ENCODE measurements at places on chromosomes 11 and 22.

DNA sequence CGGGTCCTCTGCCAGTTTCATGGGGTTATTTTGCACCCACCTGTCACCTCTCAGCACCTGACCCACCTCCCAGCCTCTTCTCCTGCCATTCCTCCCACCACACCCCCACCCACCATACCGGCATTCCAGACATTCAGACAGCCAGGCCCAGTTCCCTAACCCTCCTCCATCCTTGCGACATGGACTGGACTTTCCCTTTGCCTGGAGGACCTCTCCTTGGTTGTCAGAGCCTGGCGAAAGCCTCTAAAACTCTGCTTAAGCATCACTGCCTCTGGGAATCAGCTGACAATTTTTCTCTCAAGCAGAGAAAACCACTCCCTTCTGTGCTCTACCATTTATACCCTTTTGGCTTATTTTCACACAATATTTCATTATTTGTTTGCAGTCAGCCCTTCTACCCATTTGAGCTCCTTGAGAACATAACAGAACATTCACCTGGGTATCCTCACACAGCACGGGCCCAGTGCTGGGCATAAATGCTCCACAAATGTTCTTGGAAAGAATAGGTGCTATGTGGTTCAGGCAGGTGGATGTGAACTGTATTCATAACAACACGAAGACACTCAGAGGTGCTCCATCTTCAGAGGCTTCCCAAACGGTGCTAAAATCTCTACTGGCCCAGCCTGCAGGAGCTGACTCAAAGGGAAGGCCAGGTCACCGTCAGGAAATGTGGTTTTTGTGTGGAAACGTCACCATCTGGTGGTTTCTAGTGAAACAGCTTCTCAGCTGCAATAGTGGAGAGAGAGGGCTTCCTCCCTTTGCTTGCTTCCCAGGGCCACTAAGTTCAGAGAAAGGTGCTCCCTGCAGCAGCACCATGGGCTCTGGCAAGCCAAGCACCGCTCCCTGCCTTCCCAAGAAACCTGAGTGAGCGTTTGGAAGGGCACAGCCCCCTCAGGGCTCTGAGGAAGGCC is 10.4 kb downstream of the SPATA19 start:
- peak; percentile 75 for DNase-seq

GRCh38 chr11:76825726-76826396 is 34.9 kb upstream of the ACER3 start:
- DNase-seq = no peak

DNA sequence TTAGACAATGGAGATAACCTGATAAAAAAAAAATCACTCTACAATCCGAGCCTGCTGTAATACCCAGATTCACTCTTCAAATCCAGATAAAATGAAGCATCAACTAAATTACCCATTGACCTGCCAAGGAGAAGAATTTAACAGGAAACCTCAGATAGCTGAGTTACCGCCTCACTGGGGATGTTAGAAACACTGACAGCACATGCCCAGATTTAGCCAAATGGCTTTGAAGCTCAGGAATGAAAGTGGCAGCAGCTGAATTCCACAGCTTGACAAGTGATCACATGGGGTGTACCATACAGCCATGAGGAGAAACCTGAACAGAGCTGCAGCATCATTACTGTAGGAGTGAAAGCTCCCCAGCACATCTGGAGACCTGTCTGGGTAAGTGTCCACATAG is 807.6 kb downstream of the DLG2 start:
- DNase-seq = no peak

- DNase-seq = no peak
Observed at GRCh38 chr11:128525411-128526243, 61.7 kb downstream of the ETS1 start.

DNA sequence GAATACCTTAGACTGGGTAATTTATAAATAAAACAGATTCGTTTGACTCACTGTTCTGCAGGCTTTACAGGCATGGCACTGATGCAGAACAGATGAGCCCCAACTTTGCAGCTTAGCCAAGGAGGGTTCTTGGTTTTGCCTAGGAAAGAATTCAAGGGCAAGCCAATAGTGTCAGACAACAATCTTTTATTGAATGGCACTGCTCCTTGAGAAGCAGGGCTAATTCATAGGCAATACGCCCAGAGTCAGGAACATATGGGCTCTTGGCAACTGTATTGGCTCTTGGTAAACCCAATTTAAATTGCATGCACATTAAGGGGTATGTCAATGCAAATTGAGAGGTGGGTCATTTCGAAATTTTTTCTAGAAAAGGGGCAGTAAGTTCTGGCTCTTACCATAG is 87.9 kb downstream of the RAB38 start:
- DNase-seq = no peak

DNA sequence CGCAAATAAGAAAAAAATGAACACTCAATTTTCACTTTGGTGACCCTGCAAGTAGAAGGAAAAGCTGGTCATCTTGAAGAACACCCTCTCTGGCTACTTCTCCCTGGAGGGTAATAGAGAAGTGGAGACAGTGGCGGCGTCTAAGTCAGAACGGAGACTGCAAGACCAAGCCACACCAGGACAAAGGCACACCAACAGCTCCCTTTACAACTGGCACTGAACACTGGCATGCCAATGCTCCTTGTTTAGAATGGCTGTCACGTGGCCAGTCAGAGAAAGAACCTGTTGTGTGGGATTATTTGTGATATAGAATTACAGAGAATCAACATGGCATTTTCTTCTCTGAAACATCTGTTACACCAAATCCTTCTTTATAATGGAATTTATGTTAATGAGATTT is 61.3 kb upstream of the YPEL1 start:
- no peak for DNase-seq

DNA sequence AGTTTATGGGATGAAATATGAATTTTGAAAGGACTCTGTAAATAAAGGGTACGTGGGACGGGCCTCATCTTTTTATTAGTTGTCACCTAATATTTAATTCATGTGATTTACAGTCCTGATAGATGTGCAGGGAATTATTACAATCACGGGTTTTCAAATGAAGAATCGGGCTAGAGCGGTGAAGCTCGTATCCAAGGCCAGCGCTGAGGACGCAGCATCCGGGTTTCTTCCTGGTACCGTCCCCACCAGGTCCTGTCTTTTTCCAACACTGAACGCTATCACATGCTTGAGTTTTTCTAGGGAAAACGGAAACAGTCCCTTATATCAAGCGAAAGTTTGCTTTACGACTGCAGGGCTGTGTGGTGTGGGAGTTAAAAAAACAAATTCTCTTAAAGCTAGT is 787 bp downstream of the SMDT1 start:
- DNase-seq = no peak

- no peak for DNase-seq
Observed at GRCh38 chr11:78210000-78210608, 21.4 kb downstream of the USP35 start.

DNA sequence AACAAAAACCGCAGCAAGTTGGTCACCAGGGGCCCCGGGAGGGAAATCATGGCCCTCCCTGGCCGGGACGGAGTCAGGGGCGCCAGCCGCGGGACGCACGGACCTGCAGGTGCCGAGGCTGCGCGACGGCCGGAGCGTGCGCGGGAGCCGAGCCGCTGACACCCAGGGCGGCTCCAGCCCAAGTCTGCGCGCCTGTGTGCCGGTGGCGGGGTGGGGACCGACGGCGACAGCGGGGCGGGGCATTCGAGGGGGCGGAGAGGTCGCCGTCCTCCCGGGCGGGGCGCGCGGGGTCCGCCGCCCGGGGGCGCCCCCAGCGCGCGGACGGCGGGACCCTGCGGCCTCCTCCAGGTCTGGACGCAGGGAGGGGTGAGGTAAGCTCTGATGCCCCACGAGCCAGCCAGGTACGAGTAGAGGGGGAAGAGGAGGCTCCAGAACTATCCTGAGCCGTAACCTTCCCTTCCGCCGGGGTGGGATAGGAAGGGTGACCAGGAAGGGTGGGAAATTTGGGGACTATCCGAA is at the start of gene ESAM:
TSS of gene ESAM (minus strand) at position 186 of the 519 bp plus-strand sequence. CDS start at position 50, 136 bp downstream.
- DNase-seq = peak; percentile 93

GRCh38 chr22:29108137-29108536 is 35.3 kb downstream of the KREMEN1 start:
- DNase-seq = no peak

GRCh38 chr11:931385-931784 is 5.7 kb downstream of the AP2A2 start:
- DNase-seq = no peak

GRCh38 chr22:40027191-40028097 is 32.7 kb downstream of the FAM83F start:
- peak; percentile 11 for DNase-seq

- DNase-seq = no peak
Observed at GRCh38 chr11:44595006-44595405, 29.5 kb downstream of the CD82 start.

DNA sequence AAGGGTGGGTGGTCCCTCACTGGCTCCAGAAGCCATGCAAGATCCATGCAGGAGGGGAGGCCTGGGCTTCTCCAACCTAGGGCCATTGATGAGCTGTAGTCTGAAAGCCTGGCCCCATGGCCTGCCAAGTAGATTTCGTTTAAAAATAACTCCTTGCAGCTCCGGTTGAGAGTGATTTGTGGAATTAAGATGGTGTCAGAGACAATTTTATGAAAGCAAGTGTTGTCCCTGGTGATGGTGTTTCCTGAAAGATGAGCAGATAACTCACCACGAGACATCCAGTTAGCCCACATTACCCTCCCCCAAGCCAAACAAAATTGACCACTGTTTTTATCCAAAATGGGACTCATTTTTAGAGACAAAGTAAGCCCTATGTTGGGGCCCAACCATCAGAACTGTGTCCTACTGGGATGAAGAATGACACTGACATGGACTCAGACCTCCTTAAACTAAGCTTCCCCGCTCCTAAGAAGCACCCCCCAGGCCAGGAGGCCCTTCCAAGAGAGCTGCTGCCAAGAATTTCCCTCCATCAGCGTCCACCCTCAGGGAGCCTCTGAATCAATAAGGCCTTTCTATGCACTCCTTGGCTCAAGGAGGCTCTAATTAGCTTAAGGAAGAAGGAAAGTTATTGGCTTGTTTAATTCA is 174.2 kb upstream of the NCAM1 start:
- DNase-seq = no peak

GRCh38 chr11:121999651-122000050 is 116.4 kb downstream of the BLID start:
- no peak for DNase-seq

DNA sequence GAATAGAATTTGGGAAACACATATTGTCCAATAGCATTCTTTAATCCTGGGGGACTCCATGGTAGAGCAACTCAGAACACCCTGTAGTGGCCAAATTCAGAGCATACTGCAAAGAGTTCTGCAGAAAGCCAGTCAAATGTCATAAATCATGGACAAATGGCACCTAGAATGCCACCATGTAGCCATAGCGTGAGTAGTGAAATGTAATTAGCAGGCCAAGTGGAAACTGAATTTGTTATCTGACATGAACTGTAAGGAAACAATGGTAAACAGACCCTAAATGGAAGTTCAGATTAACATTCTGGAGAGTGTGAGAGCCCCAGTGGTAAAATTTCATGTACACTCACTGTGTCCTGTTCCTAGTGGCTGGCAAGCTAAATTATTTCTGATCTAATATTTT is 7.0 kb upstream of the PRSS23 start:
- DNase-seq = no peak

GRCh38 chr11:15864026-15864805 is 492.1 kb downstream of the SOX6 start:
- DNase-seq = no peak

GRCh38 chr11:68806931-68807844 is 34.5 kb downstream of the CPT1A start:
- DNase-seq = no peak

DNA sequence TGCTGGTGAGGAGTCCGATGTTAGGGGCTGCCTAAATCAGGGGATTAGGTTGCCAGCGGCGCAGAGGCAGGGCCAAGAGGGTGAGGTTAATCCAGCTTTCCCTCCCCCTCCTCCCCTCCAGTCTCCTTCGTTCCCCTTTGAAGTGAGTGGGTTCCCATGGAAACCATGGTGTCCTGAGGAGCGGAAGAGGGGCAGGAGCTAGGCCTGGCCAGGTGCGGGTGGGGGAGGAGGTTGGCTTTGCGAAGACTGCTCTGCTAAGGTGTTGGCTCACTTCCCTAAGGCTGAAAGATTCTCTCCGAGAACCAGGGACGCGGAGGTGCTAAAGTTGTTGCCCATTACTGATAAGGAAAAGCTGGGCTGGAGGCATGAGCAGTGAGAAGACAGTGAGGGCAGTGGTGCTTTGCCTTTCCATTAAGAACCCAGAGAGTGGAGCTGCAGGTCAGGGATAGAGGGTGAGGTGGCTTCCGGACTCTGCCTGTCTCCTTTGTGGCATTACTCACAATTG is 124.6 kb downstream of the FEZ1 start:
- DNase-seq = no peak

- DNase-seq = peak; percentile 54
Observed at GRCh38 chr11:111604392-111605009, 2.3 kb downstream of the SIK2 start.

- no peak for DNase-seq
Observed at GRCh38 chr11:863023-863909, 20.6 kb downstream of the TSPAN4 start.

GRCh38 chr11:117488996-117489952 is 161.6 kb downstream of the CEP164 start:
- DNase-seq = no peak

DNA sequence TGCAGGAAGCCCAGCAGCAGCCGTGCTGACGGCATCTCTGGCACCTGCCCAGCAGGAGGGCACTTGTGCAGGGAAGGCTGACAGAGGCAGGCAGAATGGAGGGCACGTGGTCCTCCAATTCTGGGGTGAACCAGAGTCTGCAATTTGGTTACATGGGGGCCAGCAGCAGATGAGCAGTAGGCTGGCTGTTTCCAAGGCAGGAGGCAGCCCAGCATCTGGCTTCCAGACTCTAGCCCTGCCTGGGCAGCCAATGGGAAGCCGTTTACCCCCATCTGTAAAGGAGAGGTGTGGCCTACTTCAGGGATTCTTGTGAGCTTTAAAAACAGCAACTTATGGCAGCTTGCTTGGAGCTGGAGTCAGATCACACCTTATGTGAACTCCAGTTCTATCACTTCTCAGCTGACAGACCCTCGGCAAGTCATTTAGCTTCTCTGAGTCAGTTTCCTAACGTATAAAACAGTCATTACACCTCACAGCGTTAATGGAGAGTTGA is 27.9 kb upstream of the RASL10A start:
- DNase-seq = no peak

DNA sequence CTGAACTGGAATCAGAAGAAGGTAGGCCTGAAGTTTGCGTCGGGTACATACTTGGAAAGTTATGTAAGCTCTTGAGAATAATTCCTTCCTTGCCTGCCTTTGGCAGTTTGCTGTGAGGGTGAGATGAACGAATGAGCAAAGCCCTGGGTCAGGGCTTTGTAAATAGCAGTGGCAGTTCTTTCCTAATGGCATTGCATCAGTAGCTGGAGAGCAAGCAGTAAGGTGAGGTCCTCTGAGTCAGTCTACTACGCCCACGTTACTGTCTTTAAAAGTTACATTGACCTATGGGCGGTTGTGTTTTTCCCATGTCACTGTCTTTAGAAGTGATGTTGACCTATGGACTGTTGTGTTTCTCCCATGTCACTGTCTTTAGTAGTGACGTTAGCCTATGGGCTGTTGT is 179.1 kb upstream of the E2F8 start:
- DNase-seq = no peak

GRCh38 chr22:33605666-33606065 is 314.6 kb downstream of the LARGE1 start:
- DNase-seq = no peak

All from GM13976 (cell line).